Anterior cingulate cortex (tissue), 58 donors: ENCODE measurements at places on chromosomes 3 and 15.

DNA sequence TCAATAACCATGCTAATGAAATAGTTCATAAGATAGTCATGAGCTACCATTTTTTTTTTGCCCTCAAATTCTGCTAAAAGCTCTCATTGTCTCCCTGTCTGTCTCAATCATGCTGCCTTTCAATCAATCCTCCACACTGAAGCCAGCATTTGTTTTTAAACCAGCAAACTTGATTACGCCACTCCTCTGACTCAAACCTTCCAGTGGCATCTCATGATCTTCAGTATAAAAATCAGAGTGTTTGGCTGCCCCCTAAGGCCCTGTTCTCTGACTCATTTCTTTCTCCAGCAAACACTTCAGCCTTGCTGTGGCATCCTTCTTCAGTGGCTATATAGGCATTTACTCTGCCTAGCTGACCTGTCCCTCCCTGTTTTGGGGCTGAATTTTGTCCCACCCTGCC lies 36.0 kb upstream of the EOMES start:
- no peak for DNase-seq

DNA sequence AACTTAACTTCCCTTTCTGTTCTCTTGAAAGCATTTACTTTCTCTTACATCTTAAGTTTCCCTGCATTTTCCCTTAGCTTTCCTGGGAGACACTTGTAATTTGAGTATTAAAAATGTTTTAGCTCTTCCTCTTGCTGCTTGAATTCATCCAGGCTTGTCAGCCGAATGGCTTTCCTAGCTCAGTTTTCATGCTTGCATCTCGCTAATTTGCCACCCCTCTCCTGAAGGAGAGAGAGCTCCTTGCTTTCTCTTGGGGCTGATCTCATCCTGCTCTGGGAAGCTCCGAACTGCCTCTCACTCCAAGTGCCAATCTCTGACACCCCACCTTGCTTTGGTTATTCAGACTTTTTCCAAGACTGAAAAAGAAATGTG lies 374.6 kb upstream of the TBL1XR1 start:
- DNase-seq, result no peak

DNA sequence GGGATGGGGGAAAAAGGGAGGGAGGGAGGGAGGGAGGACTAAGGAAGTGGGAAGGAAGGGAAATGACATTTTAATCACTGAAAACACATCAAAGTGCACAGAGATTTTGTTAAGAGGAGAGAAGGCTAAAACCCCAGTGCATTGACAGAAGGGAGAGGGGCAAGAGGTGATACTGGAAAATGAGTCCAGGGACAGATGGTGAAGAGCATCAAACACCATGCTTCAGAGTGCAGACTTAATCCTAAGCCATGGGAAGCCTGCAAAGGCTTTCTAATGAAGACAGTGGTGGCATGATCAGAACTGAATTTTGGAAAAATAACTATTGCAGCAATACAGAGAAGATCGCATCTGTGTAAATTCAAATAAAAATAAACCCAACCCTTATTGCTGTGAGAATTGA lies 41.8 kb downstream of the HGD start:
- no peak for DNase-seq

GRCh38 chr3:159866201-159866746 lies 122.4 kb upstream of the IL12A start:
- no peak for DNase-seq

- peak; percentile 90 for DNase-seq
Measured at GRCh38 chr3:58433400-58434167, at the start of gene PDHB. Gene PDHB, minus strand, starts transcription at chr3:58433832. Its CDS starts 23 bp downstream, at chr3:58433809.

DNA sequence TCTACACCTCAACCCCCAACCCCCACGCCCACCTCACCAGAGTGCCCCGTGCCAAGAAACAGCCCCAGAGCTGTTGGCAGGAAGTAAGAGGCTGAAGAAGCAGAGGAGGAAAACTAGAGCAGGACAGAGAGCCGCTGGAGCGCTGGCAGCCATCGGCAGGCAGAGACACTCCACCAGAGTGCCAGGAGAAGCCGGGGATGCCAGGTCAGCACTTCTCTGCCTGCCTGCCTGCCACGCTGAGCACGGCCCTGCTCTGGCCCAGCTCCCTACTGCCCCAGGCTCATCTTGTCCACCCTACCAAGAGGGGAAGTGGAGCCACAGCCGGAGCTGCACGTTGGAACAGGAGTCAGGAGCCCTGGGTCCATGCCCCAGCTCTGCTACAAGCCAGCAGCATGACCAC lies 29.7 kb downstream of the CACNA2D2 start:
- peak; percentile 35 for DNase-seq

DNA sequence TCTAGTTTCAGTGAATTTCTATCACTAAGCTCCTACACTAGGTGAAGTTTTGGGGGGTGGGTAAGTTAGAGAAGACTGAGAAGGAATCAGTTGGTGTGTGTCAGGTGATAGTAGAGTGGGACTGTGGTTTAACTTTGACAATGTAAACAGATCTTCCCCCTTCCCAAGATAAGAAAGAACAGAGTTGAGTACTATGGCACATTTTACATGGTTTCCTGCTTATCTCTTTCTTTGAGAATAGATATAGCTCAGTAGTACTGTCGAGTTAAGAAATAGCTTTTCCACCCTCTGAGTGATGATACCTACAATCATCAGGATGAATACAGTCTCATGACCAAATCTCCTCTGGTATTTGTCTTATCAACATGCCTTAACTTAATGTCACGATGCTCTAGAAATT lies 42.8 kb downstream of the GAP43 start:
- DNase-seq, result no peak

- DNase-seq, result no peak
Measured at GRCh38 chr15:75578173-75578947, 755 bp downstream of the PTPN9 start.

- no peak for DNase-seq
Measured at GRCh38 chr15:29123171-29123570, 146.5 kb downstream of the NSMCE3 start.

- no peak for DNase-seq
Measured at GRCh38 chr3:155112661-155113389, 32.7 kb downstream of the MME start.

DNA sequence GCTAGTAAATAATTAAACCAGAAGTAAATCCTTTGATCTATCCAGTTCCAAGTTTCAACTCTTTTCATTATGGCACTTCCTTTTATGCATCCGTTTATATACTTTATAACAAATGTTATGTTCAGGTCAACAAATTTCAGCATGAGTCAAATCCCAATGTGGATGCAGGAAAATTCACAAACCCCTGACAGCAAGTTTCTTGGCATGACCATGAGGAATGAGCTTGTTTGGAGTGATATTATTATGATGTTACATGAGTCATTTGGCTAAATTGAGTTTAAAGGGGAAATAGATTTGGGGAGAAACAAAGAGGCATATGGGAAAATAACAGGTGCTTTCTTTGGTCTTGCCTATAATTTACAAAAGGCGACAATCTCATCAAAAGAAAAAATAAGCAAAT lies 32.1 kb upstream of the KCNMB2 start:
- no peak for DNase-seq

GRCh38 chr15:29704950-29705597 lies 117.2 kb downstream of the TJP1 start:
- DNase-seq, result no peak

DNA sequence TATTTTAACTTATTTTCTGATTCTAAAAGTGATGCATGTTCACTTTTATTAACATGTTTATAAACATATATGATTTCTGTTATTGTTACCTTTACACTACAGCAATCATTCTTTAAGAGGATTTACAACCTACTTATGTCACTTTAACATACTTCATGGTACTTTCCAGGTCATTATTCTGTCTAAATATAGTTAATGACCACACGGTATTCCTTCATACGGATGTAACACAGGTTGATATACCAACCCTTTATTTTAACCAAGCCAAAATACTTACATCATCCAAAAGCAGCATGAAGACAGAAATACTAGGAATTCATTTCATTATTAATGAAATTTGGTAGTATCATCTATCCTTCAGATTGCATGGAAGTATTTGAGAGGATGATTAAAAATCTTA lies 18.6 kb downstream of the PIK3R4 start:
- DNase-seq, result no peak

GRCh38 chr15:31442699-31443111 lies 116.1 kb downstream of the KLF13 start:
- no peak for DNase-seq
